CD4-positive, alpha-beta T cell treated with Interleukin-2 at 100 ng/mL for 4 hours (primary cell): ENCODE measurements at places on chromosomes 5 and 9.

GRCh38 chr5:35319333-35320002 lies 89.2 kb upstream of the PRLR start:
- DNase-seq = peak; percentile 4

DNA sequence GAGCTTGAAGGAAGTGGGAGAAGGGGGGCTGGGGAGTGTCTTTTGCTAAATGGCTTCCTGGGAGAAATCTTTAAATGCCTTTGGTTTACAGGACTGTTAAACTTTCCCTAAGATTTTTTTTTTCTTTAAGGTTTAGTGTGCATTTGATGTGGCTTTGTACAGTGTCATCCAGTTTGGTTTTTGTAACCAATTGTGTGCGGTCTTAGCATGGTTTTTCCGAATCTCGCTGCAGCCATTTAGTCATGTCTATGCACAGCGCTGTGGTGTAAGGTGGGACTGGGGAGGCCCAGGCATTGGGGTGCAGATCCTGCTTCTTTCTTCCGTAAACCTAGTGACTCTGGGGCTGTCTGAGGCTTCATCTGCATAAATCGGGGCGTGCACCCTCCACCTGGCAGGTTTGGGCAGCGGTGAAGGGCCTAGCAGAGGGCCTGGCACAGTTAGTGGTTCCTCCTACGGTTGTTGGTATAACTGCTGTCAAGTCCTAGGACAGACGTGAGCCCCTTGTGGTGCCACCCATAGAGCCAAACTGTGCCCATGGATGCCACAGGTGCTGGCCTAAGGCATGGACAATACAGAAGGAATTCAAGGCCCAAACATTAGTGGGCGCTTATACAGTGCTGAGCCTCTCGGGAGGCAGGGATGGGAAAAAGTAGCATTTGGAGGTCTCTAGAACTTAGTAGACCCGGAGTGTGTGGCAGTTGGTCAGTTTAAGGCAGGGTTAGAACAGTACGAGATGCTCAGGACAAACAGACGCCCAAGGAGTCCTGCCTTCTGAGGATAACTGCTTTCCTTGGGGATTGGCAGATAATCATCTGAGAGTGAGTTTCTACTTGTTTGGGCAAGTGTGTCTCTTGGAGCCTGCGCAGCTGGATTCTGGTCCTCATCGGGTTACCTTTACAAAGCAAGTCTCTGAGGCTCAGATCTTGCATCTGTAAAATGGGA lies 1.5 kb downstream of the PRRC2B start:
- DNase-seq = peak; percentile 87

- no peak for DNase-seq
Observed at GRCh38 chr5:131224387-131225201, 39.3 kb upstream of the CDC42SE2 start.

- DNase-seq = no peak
Observed at GRCh38 chr5:82346399-82347165, 68.4 kb upstream of the RPS23 start.

DNA sequence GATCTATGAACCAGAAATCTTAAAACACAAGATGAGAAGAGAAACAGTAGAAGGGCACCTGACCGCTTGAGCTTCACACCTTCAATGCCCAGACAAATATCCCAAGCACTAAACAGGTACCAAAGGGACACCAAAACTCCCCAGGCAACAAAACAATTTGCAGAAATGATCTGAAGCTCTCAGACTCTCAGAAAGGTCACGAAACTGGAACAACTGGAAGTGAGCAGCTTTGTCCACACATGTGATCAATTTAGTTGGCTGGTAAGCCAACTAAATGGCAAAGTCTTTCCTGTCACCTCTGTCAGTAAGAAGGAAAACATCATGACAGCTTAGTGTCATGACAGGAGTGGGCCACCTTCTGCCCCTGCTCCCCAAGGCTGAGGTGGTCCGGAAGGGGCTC lies 4.1 kb downstream of the IPPK start:
- no peak for DNase-seq

- DNase-seq = no peak
Observed at GRCh38 chr5:138952962-138953361, 77.8 kb upstream of the LRRTM2 start.

DNA sequence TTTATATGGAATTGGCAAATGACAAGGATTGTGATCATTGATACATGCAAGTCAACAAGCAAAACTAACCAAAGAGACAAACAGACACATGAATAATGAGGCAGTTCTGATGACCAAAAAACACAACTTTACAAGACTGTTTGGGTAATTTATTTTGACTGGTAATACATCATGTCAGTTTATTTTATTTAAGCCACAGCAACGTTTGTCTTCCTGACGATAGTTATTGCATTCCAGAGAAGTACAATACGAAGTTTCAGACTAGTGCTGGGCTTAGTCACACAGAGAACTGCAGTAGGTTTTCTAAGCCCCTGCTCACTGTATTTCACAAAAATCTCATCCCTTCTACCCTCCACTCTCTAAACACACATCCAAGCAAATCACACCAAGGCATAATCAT lies 514.2 kb downstream of the RAB3C start:
- no peak for DNase-seq

- no peak for DNase-seq
Observed at GRCh38 chr9:20811872-20812271, 127.8 kb downstream of the FOCAD start.

DNA sequence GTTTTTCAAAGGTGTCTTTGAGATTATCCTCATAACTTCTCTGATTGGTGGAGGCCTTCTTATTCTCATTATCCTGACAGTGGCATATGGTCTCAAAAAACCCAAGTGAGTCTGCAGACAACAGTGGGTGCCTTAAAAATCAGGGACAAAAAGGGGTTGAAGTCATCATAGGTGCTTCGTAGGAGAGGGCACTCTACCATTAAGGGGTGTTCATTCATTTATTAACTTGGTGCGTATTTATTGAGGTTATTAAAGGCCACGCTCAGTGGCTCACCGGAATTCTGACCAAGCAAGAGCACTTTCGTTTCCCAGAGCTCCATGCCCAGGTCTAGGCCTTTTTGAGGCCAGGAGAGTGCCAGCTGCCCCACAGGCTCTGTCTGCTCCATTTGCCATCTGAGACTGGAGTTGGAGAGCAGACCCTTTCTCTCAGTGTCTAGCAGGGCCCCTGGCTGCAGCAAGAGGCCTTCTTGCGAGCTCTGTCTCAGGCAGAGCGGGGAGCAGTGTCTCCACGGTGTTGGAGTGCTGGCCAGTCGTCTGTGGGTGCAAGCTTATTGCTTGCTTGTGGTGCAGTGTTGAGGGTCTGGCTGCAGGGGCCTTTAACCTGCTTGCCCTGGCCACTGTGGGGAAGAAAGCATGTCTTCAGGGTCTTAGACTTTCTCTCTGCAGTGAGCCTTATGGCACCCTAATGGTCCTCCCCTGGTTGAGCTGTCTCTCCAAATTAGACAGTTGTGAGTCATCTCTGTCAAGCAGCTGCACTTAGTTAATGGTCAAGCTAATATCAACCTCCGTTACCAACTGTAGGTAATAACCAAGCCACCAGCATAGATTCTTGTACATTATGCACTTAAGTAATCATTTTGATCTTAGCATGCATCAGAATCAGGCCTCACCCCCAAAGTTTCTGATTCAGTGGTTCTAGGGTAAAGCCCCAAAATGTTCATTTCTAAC lies 62.6 kb downstream of the IL31RA start:
- no peak for DNase-seq

DNA sequence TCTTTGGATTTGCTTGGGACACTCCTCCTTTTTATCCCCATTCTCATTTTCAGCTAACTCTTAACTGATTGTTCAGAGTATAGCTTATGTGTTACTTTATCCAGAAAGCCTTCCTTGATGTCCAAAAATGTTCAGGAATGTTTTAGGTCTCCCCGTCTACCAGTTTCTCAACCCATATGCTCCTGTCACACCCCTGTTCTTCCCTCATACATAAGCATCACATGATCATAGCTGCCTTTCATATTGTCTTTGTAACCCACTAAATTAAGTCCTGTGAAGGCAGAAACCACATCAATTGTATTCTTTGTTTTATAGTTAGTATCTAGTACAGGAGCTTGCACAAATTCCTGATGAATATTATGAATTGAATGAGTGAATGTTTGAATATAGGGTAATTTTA lies 321.9 kb upstream of the ACTBL2 start:
- no peak for DNase-seq

DNA sequence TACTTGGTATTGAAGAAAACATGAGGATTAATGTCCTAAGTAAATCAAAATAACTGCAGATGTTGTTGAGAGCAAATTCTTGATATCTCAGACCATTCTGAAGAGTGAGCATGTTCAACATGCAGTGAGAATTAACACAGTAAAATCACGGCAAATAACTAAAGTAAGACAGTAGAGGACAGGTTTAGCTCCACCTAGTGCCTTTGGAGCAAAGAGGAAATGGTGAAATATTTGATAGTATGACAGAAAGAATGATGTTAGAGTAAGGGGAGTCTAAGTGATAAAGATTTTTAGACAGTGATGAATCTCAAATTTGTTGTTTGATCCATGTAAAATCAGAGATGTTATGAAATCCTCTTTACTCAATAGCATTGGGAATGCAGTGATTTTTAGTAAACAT lies 424.2 kb downstream of the TMEM161B start:
- no peak for DNase-seq

DNA sequence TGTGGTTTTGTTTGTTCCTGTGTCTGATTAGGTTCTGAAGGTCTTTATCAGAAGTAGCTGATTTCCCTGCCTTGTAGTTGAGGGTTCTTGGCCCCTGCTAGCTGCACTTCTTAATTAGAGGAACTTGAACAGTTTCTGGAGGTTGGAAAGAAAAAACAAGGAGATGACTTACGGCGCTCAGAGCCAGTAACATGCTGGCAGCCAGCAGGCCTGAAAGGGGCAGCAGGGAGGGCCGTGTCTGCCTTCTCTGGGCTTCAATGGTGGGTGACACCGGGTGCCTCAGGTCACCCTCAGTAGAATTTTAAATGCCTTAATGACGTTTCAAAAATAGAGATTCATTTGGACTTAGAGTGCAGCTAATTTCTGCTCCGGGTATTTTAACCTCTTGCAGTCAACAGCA lies 15.8 kb downstream of the UBE2QL1 start:
- DNase-seq = no peak

DNA sequence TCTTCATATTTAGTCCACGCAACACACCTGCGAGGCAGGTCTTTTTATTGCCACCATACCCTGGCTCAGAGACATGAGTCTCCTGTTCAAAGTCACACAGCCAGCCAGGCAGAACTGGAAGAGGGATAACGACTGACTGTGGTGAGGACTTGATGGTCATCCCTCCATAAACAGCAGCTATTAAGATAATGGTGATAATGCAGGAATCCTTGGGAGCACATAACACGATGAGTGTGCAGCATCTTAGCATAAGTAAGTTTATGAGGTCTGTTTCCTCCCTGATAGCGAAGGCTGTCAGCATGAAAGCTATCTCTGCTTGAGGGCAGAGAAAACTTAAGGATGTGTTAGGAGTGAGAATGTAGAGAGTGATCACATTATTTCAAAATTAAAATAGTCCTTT lies 30.9 kb downstream of the KCTD16 start:
- no peak for DNase-seq

DNA sequence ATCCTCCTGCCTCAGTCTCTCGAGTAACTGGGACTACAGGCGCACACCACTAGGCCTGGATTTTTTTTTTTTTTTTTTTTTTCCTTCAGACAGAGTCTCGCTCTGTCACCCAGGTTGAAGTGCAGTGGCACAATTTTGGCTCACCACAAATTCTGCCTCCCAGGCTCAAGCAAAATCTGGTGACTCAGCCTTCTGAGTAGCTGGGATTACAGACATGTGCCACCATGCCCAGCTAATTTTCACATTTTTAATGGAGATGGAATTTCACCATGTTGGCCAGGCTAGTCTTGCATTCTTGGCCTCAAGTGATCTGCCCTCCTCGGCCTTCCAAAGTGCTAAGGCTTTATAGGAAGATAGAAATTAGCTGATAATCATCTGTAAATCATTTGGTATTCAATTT lies 43.9 kb downstream of the NSA2 start:
- DNase-seq = no peak

DNA sequence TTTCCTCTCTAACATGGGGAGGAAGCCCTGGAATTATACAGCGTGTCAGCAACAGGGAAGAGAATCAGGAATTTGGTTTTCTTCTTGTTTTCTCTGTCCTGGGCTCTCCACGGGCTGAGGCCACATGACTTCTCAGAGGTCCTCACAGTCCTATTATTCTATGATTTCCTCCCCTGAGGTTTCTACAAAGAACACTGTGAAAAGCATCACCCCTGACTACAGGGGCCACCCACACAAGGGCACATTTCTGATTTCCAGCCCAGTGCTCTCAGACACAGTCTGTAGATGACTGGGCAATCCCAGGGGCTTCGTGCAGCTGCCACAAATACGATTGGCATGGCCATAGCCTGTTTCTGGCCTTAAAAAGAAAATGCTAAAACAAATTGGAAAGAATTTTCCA lies 284.9 kb downstream of the CEMIP2 start:
- DNase-seq = no peak

- DNase-seq = no peak
Observed at GRCh38 chr5:93790401-93790800, 49.0 kb upstream of the POU5F2 start.

DNA sequence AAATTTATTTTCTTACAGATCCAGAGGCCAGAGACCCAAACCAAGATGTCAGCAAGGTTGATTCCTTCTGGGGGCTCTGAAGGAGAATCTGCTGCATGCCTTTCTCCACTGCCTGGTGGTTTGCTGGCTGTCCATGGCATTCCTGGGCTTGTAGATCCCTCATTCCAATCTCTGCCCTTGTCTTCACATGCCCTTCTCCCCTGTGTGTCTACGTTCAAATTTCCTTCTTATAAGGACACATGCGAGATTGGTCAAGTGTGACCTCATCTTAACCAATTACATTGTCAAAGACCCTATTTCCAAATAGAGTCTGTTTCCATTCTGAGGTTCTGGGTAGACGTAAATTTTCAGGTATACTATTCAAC lies 84.5 kb upstream of the RAI14 start:
- no peak for DNase-seq

GRCh38 chr9:129451089-129451656 lies 169.7 kb downstream of the C9orf50 start:
- no peak for DNase-seq

- no peak for DNase-seq
Observed at GRCh38 chr9:71704796-71705195, 63.5 kb downstream of the CEMIP2 start.

DNA sequence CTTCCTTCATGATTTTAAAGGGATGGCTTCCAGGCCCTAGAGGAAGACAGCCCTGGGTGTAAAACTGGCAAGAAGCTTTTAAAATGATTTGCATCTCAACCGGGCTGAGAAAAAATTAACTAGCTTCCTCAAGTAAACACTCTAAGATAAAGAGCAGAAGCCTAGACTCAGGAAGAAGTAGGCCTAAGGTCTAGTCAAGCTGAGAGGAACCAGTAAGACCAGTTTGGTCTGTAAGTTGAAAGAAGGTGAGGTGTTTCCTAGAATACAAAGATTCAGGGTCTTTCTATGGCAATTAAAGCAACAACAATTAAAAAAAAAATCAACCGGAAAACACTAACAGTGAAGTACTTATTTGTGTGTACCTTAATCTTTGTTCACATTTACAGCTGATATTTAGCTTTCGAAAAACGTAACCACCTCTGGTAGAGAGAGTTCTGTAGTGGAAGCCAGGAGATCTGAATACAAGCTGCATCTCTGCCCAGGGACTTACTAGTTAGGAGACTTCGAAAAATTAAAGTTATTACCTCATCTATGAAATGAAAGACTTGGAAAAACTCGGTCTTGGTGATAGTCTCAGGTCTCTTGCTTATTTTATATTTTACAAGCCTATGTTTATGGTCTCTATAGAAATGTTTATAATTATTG lies 75.7 kb downstream of the TUSC1 start:
- no peak for DNase-seq
